Activated CD4-positive, alpha-beta memory T cell treated with anti-CD3 and anti-CD28 coated beads, Interleukin-2, amount 10 ng/mL, durations not matched to agents 7 days and 5 days (primary cell): ENCODE measurements at places on chromosomes 2 and 18.
A peak's percentile ranks its signal among the peaks of the same experiment; 100 is the strongest.

GRCh38 chr2:203072371-203072770 is 57.7 kb downstream of the NBEAL1 start:
- no peak for DNase-seq

GRCh38 chr2:154551649-154552048 is 146.8 kb upstream of the KCNJ3 start:
- DNase-seq, result no peak

DNA sequence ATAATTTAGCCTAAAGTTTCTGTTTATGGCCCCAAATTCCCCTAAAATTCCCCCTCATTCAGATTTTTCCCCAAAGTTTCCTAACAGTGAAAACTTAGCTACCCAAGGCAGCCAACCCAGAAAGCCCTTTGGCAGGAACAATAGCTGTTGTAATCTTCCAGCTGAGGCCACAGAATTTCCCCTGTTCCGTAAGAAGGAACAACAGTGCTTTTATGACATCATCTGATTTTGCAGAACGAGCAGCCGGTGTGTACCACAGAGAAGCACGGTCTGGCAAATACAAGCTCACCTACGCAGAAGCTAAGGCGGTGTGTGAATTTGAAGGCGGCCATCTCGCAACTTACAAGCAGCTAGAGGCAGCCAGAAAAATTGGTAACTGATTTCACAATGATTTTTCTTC is 6.3 kb downstream of the TNFAIP6 start:
- DNase-seq, result no peak

DNA sequence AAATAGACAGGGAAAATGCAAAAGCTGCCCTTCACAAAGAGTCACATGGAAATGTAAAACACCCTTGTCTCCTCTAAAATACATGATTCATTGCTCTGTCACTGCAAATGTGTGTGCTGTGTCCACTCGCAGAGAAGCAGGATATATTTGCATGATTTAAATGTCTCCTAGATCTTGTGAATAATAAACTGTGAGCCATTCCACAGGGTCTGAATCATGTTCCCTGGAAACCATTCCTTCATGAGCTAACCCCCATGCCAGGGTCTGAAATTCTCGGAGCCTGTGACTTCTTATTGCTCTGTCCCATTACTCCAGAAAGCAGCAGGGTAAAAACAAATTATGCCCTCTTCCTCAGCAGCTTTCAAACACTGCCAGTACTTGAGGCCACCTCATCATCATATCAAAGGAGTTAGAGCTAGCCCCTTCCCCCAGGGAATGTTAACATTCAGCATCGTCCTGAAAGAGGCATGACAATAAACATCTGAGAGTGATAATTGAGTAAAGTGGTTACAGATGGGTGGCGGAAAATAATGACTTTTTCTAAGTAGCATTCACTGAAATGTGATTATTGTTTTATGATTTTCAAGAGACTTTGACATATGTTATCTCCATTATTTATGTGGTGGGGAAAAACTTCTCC is 11.7 kb upstream of the CNGA3 start:
- no peak for DNase-seq

- no peak for DNase-seq
Observed at GRCh38 chr2:241563571-241563980, 5.0 kb downstream of the BOK start.

- no peak for DNase-seq
Observed at GRCh38 chr2:88165332-88166003, 4.7 kb upstream of the THNSL2 start.

DNA sequence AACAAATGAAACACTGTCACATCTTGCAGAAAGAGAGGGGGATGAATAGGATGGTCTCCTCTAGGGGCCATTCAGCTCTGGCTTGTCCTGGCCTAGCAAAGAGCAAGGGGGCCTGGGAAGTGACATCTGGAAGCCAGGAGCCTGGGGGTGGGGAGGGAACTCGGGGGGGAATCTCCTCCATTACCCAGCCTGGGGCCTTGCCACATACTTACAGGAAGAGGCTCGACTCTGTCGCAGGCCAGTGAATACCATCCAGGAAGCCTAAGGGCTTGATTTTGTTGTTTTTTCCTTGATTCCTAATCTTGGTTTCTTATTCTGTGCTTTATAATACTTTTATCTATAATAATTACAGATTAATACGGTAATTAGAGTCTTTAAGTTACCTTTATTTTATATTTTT is 797.5 kb upstream of the ID2 start:
- no peak for DNase-seq

DNA sequence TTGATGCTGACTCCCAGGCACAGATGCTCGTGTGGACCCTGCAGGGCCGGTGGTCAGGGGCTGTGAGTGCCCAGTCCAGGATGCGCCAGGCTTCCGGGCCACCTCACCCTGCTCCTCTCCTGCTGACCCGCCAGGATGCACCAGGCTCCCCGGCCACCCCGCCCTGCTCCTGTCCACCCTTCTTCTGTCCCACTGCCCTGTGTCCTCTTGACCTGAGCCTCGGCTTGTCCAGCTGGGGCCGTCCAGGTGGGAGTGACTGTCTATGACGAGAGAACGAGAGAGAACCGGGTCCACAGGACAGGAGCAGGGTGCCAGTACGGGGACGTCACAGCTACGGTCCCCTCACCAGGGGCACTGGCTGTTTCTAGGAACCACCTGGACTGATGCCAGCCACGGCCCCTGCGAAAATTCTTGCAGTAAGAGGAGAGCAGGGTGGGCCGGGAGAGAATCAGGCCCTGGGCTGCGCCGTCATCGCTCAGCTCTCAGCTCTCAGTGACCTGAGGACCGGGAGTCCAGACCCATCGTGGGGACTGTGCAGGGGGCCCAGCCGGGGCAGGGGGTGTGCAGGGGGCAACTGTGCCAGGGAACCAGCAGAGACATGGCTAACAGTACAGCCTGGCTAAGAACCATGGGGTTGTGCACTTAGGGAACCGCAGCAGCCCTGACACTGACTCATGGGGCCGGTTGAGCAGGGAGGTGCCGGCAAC is 12.9 kb upstream of the NFATC1 start:
- DNase-seq, result peak; percentile 14
